PC-3 (cell line): ENCODE measurements at places on chromosomes 6 and 20. TPM values are rescaled to one million over a fixed set of nuclear protein-coding genes. Genes with fewer than 3 reads are reported as not detected.

DEFB124 gene
- total RNA-seq: not detected in 2 replicates

AVP gene
- not detected in 2 replicates for total RNA-seq

CCDC167 gene
- total RNA-seq: 54.1 and 56.9 TPM in 2 replicates

C4B gene
- 0.52 and 2.6 TPM in 2 replicates for total RNA-seq

DNA sequence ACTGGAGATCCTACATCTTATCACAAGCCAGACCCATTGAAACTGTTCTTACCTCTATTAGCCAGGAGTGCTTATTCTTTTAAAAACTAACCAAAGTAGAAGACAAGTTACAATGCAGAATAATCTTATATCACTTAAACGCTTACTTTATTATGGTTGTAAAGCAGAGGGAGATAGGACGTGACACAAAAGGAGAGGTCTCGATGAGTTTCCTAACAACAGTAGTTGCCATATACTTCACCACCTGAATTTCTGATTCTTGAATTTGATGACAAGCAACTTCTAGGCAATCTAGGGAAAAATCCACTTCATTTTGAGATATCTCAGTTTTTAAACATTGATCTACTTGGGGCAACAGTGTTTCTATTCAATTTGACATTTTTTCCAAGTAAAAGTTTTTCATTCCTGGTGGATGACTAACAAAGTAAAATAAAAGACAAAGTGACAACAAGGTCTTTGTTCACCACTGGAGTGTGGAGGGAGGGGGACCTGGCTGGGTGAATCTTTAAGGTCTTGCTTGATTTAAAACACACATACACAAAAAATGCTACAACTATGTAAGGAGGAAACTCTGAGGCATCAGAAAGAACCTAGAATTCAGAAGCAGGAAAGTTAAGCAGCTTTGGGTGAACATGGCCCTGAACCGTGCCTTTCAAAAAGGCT lies 110.9 kb downstream of the SMLR1 start:
- DNase-seq: peak; percentile 66

GRCh38 chr20:12287575-12287974 lies 369.9 kb downstream of the BTBD3 start:
- peak; percentile 96 for DNase-seq
